GF-D8 (cell line): ENCODE measurements at places on chromosomes 3 and 15.

DNA sequence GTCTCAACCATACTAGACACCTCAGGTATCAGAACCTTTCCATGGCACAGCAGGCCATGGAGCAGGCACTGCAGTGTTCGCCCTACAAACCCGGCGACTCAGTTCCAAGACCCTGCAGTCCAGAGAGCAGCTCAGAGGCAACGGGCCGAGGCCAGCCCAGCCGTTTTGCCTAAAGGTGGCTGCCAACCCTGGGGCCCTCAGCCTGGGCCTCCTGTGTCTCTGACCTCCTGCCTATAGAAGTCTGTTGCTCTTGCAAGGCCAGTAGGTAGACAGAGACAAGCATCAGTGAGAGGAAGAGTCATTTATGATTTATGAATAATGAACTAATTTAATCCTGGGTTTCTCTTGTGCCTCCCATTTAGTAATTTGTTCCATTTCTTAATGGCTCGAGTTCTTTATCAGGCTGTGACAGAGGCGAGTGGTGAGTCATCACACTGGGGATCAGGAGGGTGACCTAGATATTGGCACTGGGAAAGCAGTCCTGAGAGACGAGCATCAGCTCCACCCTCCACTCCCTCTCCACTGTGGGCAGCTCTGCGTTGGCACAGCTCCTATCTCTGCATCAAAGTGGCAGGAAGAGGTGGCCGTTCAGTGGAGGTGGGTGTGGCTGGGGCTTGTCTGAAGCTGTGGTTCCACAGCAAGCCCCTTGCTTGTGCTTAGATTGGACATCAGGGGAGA lies 79.8 kb downstream of the ABHD5 start:
- DNase-seq: no peak

- no peak for DNase-seq
Measured at GRCh38 chr15:81152799-81153198, 18.7 kb downstream of the CFAP161 start.

DNA sequence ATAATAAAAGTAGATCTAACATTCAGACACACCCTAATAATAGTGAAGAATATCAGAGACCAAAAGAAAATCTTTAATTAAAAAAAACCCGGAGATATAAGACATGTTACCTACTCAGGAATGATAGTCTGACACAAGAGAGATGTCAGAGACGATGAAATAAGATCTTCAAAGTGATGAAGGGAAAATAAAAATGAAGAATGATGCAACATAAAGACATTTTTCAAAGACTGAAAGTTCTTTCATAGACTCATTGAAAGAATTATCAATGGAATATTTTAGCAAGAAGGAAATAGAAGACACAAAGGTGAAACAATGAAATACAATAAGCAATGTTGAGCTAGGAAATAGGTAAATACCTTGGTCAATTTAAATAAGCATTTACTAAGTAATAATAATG lies 19.6 kb downstream of the HCLS1 start:
- no peak for DNase-seq

DNA sequence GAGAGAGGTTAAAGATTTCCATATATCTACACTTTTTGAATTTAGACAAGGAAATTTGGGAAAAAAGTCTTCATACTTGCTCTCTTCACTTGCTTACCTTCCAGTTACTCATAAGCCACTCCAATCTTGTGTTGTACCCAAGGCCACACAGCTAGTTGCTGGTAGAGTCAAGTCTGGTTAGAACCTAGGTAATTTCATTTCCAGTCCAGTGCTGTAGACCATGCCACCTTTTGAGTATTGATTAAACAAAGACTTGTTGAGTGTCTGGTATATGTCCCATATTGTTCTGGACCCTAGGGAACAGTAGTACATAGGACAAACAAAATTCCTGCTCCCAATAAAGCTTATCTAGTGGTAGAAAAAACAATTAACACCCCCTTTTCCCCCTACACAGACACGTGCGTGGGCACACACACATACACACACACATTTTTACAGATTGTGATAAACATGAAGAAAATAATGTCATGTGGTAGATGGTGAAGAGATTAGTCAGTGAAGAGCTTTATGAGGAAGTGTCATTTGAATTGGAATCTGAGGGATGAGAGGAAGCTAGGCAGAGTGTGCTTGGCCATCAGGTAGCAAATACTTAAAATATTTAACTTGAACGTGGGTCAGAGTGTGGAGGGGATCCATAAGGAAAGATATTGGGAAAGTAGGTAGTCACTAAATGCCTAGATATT lies 2.1 kb downstream of the CMC1 start:
- peak; percentile 30 for DNase-seq

DNA sequence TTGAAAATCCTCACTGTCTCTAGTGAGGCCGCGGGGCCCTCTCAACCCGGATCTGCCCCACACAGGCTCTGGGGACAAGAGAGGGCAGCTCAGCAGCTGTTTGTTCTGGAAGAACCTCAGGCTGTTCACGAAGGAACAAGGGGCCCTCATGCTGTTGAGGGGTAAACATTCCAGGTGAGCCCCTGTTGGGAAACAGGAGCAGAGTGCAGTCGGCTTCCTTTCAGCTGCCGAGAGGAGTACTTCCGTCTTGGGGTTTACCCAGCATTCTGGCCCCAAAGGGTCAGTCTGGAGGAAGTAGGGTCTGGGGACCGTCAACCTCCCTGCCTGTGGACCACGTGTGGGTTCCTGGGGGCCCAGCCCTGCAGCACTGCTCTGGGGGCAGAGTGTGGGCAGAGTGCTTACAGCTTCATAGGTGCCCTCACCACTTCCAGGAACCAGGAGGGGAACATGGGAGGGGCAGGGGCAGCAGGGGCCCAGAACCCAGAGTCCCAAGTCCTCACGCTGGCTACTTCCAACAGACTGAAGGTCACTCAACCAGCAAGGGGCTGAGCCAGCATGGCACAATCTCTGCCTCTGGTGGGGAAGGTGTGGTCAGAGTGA lies 49.2 kb upstream of the CTSH start:
- no peak for DNase-seq
